Activated CD8-positive, alpha-beta memory T cell treated with anti-CD3 and anti-CD28 coated beads for 1 hour (primary cell): ENCODE measurements at places on chromosomes 5 and 9.

- DNase-seq: no peak
Measured at GRCh38 chr5:160626322-160626721, 204.7 kb downstream of the PTTG1 start.

GRCh38 chr5:135212361-135213026 is 178.5 kb upstream of the PITX1 start:
- DNase-seq: no peak

DNA sequence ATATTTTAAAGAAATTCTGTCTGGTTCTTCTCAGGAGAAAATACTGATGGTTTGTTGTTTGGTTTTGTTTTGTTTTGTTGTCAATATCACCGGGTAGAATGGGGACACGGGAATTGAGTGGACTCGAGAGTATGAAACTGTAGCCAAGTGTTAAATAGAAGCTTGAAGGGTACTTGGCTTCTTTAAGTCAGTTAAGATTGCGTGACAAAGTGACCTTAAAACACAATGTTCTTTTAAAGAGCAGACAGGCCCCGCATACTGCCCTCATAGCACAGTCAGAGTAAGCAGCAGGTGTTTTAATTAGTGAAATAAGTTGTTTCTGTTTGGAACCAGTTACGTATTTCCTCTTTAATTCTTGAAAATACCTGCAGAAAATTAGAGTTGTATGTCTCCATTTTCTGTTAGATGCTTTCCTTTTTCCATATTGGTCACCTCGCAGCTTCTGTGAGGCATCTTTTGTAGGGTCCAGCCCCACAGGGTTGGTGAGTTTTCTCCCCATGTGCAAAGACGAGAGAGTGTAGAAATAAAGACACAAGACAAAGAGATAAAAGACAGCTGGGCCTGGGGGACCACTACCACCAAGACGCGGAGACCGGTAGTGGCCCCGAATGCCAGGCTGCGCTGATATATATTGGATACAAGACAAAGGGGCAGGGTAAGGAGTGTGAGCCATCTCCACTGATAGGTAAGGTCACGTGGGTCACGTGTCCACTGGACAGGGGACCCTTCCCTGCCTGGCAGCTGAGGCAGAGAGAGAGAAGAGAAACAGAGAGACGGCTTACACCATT is 9.6 kb downstream of the TRIP13 start:
- DNase-seq: no peak

DNA sequence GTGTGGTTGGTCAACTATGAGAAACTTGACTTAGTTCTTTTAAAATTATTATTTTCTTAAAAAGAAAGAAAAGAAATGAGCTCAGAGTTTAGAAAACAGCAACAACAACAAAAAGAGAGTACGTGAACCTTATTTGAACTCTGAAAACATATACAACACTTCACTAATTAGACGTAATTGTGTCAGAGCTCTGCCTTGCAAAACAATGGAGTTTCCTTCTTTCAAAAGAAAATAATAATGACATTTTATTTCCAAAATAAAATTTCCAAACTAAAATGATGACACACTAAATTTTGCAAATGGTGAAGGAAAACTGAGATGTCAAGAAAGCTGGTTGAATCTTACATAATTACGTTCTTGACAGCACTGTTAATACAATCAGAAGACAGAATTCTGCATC is 15.4 kb downstream of the ROR2 start:
- no peak for DNase-seq

- no peak for DNase-seq
Measured at GRCh38 chr5:176874198-176874780, 24.9 kb downstream of the HK3 start.

DNA sequence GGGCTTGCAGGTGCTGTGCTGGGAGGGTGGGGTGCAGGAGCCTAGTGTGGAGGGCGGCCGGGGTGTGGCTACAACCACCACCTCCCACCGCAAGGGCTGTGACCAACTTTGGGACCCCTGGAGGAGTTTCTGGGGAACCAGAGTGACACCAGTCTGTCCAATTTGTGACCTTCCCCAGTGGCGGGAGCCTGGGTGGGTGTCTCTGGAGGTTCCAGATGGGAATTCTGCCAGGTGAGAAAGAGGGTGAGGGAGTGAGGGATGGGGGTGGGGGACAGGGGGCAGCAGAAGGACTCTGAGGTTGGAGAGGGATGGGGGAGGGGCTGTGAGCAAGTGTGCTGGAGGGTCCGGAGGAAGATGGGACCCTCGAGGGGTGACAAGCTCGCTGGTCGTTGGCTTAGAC is 4.2 kb upstream of the CACNA1B start:
- no peak for DNase-seq

DNA sequence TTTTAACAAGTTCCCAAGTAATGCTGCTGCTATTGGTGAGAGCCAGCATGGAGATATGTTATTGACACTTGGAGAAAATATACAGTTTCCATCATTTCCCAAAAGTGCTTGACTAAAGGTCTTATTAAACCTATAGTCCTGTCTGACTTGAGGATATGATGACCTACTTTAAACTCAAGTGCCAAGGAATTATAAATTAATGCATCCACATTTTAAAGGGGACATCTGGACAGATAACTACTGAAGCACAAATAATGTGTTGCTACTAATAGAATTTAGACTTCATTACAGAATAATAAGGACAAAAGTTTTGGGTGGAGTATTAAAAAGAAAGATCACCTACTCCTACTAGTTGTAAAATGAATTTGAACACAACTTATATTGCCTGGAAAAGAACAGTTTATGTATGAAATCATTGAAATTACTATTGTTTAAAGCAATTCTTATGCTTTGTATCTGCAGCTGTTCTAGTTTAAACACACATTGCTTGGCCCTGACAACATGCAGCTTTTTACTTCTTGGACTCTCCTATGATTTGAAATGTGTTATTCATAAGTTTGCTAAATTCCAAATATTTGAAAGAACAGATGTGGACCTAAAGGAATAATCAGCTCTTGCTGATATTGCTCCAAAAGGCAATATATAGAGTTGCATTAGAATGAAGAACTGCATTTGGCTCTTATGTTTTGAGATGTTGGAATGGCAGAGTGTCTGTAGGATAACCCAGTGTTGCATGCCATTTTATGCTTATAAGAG is 73.4 kb downstream of the SGCD start:
- DNase-seq: no peak

GRCh38 chr5:173408946-173409345 is 80.7 kb upstream of the STC2 start:
- no peak for DNase-seq

- DNase-seq: no peak
Measured at GRCh38 chr5:143716881-143717280, 95.1 kb upstream of the HMHB1 start.

DNA sequence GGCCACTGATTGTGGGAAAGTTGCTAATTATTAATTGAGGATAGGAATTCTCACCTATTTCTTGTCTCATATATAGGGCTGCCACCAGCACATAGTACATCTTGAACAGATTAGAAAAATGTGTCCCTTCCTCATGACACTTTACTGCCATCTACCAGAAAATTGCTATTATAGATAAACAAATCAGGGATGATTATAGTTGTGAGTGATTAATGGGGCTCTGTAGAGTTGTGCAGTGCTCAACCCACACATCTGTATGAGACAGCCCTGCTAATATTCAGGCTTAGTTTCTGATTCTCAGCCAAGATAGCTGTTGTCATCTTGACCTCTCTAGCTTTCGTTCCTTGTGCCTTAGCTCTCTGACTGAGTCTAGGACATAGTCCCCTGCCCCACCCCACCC is 373.3 kb downstream of the TLE4 start:
- no peak for DNase-seq

GRCh38 chr5:109819878-109820277 is 130.2 kb downstream of the MAN2A1 start:
- no peak for DNase-seq
